ENCODE measurements at places on chromosomes 2 and 18.
A peak's percentile ranks its signal among the peaks of the same experiment; 100 is the strongest.

DNA sequence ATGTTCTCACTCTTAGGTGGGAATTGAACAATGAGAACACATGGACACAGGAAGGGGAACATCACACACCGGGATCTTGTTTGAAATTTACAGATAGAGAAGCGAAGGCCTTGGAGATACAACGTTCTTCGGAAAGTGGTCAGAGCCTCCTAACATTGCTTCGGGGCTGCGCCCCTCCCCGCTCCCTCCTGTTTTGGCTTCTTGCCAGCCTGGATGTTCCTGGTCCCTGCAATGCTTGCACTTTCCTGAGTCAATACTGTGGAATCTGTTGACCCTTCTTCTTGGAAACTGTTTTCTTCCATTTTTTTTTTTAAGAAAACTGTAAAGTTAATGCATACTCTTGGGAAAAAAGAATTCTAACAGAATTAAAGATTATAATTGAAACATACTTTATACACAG lies 360.8 kb downstream of the SOCS6 start:
- no peak for DNase-seq

GRCh38 chr2:201654616-201655384 lies 11.5 kb upstream of the TMEM237 start:
- DNase-seq, result no peak

DNA sequence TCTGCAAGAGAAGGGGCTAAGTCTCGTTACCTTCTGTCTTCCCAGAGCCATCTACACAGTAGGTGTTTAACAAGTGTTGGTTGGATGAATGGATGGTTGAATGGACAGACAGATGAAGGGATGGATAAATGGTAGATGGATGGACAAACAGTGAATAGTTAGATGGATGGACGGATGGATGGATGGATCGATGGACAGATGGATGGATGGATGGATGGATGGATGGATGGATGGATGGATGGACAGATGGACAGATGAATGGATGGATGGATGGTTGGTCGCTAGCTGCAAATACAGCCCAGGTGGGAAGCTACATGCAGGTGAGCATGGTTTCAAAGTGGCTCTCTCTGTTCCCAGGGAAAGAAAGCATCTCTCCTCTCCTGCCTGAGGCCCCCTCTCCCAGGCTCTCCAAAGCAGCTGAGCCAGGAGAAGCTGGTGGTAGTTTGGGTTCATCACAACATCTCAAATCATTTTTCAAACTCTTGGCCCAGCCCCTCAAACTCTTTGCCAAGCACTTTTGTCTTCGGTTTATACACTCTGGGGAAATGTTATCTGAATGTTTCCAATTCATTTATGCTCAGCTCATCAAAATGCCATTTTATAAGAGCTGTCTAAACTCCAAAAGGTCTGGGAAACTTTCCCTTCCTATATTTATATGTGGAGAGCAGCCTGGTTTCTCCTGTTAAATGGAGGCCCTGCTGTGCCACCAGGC lies 192.7 kb downstream of the ANAPC1 start:
- no peak for DNase-seq

GRCh38 chr2:60246583-60246982 lies 306.9 kb downstream of the BCL11A start:
- no peak for DNase-seq

DNA sequence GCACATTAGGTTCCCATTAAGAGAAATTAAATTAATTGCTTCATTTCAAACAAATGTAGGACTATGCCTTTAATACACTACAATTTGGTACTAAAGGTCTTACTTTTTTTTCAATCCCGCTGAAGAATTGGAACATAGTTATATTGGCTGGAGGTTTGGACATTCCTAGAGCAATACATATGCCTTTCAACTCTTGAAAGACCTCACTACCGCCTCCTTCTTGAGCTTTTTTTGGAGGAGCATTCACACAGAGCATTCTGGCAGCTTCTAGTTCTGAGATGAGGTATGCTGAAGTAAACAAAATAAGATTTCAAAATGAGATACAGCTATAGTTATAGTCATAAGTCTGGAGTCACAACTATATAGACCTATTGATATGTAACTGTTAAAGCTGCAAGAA lies 10.9 kb downstream of the FAM98A start:
- no peak for DNase-seq

- no peak for DNase-seq
Measured at GRCh38 chr2:203928849-203929248, 7.7 kb upstream of the ICOS start.

- DNase-seq, result no peak
Measured at GRCh38 chr2:120669121-120669952, 66.3 kb upstream of the GLI2 start.

DNA sequence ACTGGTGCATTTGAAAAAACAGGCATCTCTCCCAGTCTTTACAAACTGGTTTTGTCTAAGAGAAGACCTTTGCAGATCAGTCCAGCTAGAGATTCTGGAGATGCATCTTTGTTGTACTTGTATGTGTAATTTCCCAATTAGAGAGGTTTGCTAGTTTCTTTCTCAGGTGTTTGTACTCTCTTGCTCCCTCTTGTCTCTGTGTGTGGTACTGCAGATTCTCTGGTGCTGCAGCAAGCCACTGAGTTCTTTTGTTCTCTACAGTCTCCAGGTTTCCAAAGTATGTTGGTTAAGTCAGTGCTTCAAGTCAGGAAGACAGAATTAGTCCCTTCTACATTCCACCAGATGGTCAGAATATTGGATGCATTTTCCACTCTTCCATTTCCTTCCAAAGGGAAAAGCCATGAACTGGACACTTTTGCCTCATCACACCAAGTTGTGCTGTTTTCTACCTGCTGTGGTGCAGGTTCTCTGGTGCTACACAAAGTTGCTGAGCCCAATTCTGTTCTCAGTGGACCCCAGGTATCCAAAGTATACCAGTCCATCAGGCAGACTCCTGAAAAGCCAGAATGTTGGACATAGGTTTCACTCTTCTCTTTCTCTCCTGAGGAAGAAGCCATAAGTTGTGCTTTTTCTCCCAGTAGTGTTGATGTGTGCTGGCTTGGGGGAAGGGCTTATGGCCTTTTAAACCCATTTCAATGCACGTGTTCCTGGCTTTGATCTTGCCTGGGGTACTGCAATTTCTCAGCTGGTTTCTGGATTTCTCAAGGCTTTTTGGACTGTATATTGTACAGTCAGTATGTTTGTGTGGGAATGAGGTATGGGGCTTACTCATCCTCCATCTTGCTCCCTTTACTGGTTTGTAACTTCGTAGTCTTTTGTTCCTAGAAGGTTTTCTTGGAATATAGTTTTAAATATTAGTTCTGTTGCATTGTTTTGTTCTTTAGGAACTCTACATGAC lies 29.8 kb downstream of the EPC2 start:
- peak; percentile 50 for DNase-seq

DNA sequence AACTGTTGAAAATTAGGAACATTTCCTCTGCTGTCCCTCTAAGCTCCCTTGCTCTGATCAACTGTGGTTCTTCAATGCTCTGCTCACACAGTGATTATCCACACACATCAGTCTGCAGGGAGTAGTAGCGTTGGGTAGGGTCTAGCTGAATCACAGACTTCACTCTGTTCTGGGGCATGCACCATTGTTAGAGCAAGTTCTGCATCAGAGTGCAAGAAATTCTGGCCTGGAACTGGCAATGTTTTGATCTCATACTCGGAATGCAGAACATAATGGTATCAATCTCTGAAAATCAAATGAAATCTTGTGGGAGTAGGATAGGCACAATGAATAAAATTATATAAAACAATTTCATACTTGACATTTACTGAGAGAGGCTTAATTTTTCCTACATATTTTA lies 55.3 kb downstream of the HRH4 start:
- no peak for DNase-seq

DNA sequence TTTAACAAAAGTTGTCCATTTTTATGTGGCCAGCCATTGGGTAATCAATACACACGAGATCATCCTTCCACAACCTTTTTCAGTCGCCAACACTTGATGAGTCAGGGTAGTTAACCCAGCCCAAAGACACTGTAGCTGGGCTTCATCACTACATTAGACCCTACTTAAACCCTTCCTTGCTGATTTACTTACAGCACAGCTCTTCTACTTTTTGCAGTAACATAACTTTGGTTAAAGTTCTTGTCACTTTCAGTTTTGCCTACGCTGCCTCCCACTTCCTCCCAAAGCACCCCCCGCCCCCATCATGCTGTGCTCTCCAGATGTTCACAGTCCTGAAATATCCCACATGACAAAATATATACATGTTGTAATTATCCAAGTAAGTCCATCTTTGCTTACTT lies 103.6 kb downstream of the CDK15 start:
- DNase-seq, result no peak

GRCh38 chr2:238846378-238846627 lies 1.6 kb upstream of the TWIST2 start:
- no peak for DNase-seq

DNA sequence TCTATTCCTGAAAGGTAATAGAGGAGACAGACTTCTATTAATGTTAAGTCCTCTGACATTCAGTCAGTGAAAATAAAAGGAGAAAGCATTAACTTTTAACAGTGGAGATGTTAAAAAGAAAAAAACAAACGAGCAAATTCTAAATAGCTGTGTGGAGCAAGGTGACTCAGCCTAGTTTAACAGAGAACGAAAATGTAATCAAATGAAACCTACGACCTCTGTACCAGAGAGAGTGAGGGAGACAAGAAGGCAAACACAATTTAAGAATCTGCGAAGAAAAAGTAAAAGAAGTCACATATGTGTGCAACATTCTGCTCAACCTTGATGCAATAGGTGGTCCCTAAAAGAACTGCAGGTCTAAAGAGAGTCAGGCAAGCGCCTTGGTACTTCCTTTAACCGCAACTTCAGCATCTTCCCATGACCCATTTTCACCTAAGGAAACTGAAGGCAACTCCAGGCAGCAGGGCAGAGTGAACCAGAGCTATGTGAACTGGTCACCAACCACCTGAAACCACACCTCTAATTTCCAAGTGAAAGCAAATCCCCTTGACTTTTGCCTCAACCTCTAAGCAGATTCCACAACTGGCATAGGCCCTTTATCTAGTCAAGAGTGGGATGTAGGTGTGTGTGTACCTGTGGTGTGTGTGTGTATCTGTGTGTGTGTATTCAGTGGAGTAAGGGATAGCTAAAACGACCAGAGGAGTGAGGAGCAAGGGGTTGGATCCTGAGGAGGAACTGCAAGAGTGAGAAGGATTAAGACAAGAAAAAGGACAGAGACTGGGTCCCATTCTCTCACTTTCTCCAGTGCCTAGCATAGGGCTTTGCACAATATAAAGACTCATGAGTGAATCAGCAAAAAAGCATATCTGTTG lies 43.0 kb downstream of the FIGN start:
- no peak for DNase-seq

DNA sequence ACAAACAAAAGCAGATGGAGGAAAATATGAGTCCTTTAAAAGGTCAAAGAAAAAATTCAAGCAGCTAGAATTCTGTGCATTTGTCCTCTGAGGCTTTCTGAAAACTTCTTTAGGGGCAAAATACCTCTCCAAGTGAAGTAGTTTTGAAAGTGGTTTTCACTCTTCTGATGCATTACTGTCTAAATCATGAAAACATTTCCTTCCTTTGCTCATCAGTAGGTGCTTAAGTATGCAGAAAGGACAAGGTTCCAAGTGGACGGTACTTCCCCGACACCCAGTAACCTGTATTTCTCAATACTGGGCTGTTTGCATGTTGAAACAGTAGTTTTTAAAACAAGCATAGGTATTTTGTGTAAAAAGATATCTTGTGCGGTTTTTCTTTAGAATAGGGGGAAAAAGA lies 189.1 kb upstream of the ERBB4 start:
- no peak for DNase-seq

- DNase-seq, result no peak
Measured at GRCh38 chr2:195912079-195912478, 156.6 kb downstream of the DNAH7 start.

DNA sequence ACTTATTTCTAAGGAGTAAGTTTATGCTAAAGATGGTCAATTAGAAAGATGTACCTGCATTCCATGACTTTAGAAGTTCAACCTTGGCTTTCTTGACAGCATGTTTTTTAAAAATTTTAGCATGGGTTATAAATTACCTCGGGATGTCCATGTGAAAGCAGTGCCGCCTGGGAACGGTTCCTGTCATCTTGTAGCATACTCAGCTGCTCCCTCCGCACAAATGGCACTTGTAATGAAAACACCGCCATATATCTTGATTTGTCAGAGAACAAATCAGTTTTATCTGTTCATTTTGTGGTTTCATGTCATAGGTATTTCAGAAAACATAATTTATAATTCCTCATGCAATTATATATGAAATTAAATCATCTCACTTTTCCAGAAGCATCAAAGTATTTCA lies 38.3 kb downstream of the SATB2 start:
- no peak for DNase-seq

DNA sequence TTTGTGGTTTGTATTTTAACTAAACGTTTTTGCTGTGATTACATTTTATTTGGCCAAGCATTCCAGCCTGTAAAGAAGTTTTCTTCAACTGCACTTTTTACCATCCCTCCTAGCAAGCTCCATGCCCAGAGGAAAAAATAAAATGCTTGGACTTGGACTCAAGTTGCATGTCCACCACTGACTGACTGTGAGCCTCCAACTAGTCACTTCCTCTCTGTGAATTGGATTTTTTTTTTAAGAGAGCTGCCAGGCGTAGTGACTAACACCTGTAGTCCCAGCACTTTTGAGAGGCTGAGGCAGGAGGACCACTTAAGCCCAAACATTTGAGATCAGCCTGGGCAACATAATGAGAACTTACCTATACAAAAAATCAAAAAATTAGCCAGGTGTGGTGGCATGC lies 1185.2 kb upstream of the PIK3C3 start:
- no peak for DNase-seq

DNA sequence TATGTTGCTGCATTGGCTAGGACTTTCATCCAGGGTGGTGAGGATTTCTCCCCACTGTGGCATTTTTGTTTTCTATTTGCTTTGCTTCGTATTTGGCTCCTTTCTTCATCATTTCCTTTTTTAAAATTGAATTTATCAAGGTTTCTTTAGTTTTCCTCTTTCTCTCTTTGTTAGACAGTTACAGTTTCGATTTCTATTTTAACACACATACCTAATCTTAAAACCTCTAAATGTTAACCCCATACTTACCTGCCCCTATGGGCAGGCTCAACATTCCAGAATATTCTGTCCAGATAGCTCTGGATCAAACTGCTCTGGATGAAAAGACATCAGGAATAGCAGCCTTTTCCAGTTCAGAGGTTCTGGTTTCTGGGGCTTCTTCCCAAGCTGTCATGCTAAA lies 49.2 kb downstream of the DIPK1C start:
- DNase-seq, result no peak

- DNase-seq, result no peak
Measured at GRCh38 chr2:17030047-17030446, 364.4 kb upstream of the CYRIA start.

GRCh38 chr2:127100251-127101047 lies 6.5 kb downstream of the BIN1 start:
- DNase-seq, result no peak

GRCh38 chr18:379681-380330 lies 112.0 kb upstream of the THOC1 start:
- DNase-seq, result no peak

DNA sequence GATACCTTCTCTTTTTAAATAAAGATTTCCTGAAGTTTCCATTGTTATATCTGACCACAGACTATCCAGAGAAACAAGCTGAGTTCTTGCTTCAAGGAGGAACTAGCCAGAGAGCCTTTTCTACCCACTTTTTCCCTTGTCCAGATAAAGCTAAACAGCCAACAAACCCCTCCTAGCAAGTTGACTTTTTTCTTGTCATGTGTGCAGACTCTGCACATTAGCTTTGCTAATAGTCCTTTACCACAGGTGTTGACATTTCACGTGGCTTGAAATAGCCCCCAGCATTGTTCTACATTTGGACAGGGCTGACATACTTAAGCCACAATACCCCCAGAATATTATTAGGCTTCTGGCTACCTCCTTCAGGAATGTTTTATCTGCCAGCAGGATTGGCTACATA lies 40.7 kb downstream of the PCBP1 start:
- DNase-seq, result no peak

All from germinal center (tissue), 1 donor.